Omental fat pad (tissue), 4 donors: ENCODE measurements at places on chromosomes 2 and 18. TPM values are rescaled to one million over a fixed set of nuclear protein-coding genes. Genes with fewer than 3 reads are reported as not detected.

LINC00305 gene
- not detected for total RNA-seq

LBH gene
- total RNA-seq: 19.0 TPM

RBBP8 gene
- total RNA-seq: 63.4 TPM

C2orf78 gene
- total RNA-seq: not detected

C18orf54 gene
- total RNA-seq: 0.94 TPM

ACTG2 gene
- 56.6 TPM for total RNA-seq

MC4R gene
- total RNA-seq: not detected

IL36RN gene
- not detected for total RNA-seq

FOXD4L1 gene
- total RNA-seq: not detected

NPC1 gene
- total RNA-seq: 49.3 TPM

TLX2 gene
- not detected for total RNA-seq

SNED1 gene
- total RNA-seq: 24.3 TPM

DNAH6 gene
- total RNA-seq: 1.6 TPM

AFF3 gene
- total RNA-seq: 2.5 TPM

REV1 gene
- total RNA-seq: 76.1 TPM

UGT1A10 gene
- not detected for total RNA-seq

INHBB gene
- 15.8 TPM for total RNA-seq

EFEMP1 gene
- 225 TPM for total RNA-seq

AOX1 gene
- 241 TPM for total RNA-seq

DCAF17 gene
- total RNA-seq: 15.1 TPM

FKBP1B gene
- total RNA-seq: 9.6 TPM

C2orf81 gene
- 1.2 TPM for total RNA-seq

DSG1 gene
- total RNA-seq: not detected

RAB27B gene
- total RNA-seq: 0.50 TPM

GLB1L gene
- 10.7 TPM for total RNA-seq

CDCA7 gene
- not detected for total RNA-seq

DES gene
- 292 TPM for total RNA-seq

ALK gene
- 0.44 TPM for total RNA-seq

SPDYA gene
- total RNA-seq: 0.63 TPM

RMDN2 gene
- 8.6 TPM for total RNA-seq
